Cardiac muscle cell (in vitro differentiated cells and primary cell): ENCODE measurements at places on chromosomes 16 and 17. TPM values are rescaled to one million over a fixed set of nuclear protein-coding genes. Genes with fewer than 3 reads are reported as not detected.

- peak; percentile 73 for DNase-seq
These were observed 5.2 kb downstream of the CISD3 start for GRCh38 chr17:38735161-38735997.

Gene AATK
- 8.0 and 17.1 TPM in 2 replicates for polyA plus RNA-seq

GRCh38 chr16:1968146-1968953, 1.7 kb downstream of the RNF151 start:
- DNase-seq = no peak

DNA sequence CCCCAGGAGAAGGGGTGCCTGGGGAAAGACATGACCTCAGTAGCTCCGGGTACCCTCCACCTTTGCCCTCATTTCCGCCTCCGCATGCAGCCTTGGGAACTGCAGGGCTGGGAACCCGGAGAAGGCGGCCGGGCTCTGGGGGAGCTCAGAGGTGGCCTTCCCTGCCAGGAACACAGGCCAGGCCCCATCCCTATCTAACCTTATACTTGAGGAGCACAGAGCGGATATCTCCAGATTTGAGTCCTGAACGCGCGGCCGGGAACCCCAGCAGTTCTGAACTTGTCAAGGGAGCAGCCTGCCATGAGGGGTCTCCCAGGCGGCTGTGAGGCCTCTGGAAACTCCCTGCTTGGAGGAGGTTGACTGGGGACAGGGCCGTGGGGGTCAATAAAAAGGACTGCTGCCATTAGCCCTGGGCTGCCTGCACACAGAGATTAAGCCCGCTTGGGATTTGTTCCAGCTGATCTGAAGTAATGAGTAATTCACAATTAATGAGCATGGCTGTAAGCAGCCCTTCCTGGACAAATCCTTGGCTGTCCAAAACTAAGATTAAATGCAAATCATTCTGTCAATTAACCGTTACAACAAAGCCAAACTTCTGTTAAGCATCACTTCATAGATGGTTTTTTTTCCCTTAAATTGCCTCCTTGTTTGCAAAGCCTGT, 26.3 kb upstream of the METRNL start:
- DNase-seq = no peak
